NK-92 treated with Interleukin-12 subunit alpha and Interleukin-12 subunit beta, amount 100 ng/mL, for 24 hours (cell line): ENCODE measurements at places on chromosomes 4 and X.

DNA sequence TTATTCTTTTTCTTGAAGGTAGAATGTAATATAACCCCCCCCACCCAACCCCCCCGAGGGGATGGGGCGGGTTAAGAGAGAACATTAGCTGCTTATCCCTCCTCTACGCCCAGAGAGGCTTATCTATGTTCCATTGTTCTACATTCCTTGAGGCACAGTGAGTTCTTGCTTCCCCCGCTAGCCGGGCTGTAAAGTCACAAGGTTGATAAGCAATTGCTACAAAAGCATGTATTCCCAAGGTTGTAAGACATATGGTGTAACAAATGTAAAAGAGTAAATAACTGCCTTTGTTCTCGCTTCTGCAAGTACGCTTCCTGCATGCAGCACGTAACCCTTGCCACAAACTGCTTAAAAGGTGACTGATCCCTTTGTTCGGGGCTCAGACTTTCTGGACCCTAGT is 8.2 kb downstream of the DCAF8L2 start:
- DNase-seq = no peak

DNA sequence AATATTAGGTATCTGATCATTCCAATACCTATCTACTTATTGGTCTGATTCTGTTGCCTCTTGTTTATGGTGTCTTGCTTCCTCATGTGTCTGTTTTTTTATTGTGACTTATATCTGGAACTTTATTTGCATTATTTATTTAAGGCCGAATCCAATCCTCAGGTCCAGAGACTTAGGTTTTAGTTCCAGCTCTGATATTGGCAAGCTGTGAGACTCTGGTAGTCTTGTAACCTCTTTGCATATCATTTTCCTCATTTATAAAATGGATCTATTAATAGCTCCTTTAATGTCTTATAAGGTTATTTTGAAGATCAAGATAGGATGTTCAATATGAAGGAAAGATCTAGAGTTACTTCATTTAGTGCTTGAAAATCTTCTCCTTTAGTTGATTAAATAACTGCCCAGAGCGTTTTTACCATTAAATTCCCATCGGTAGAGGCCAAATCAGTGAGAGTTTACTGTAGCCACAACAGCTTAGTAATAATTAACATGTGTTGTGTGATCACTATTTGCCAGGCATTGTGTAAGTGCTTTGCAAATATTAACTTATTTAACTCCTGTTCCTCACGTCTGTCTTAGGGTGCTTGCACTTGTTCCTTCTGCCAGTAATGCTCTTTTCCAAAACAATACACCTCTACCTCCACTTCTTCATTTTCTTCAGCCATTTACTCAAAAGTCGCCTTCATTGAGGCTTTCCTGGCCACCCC is 82.2 kb downstream of the CC2D2A start:
- DNase-seq = no peak

GRCh38 chr4:110157580-110157979 is 40.8 kb downstream of the ELOVL6 start:
- no peak for DNase-seq

DNA sequence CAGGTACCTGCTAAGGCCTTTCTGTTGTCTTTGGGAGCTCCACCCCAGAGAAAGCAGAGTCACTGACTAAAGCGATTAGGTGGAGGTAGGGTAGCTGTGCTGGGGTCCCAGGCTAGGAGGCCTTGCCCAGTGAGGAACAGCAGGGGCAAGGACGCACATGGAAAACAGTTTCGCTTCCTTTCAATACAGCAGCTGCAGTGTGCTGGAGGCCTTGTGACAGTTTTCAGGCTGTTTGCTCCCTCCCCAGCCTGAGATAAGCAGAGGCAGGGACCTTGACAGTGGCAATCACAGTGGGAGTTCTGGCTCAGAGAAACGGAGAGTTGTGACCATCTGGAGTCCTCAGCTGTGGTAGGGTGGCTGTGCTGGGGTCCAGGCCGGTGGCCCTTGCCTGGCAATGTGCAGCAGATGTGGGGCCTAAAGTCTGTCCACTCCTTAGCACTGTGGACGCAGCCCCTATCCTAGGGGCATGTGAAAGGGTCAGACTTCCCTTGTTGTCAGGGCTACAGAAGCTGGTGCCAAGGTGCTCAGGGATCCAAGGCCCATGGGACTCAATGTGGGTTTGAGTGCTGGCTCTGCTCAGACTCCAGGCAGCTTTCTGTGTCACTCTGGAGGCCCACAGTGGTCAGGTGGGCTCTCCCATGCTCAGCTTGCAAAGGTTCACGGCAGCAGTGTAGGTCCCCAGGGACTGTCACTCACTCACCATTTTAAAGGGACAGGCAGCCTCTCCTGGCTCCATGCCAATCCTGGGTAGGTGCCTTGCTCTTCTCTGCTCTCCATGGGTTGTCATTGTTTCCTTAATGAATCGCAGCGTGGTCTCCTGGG is 534.9 kb upstream of the FMR1 start:
- DNase-seq = no peak

DNA sequence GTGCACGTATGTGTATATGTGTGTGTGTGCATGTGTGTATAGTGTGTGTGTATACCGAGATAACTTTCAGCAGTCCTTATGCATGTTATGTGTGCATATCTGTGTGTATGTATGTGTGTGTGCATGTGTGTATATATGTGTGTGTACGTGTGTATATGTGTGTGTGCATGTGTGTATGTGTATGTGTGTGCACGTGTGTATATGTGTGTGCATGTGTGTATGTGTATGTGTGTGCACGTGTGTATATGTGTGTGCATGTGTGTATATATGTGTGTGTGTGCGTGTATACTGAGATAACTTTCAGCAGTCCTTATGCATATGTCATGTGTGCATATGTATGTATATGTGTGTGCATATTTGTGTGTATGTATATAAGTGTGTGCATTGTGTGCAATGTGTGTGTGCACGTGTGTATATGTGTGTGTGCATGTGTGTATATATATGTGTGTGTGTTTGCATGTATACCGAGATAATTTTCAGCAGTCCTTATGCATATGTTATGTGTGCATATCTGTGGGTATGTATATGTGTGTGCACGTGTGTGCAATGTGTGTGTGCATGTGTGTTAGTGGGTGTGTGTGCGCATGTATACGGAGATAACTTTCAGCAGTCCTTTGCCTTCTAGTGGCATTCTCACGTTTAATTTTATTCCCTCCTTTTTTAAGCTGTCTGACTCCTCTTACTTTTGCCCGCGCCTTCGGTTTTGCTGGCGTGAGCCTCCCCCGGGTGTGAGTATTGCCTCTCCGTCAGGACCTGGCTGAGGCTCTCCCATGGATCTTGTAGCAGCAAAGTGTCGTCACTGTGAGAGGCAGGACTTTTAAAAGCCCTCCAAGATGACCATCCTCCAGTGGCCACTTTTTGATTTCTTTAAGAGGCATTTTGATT is 99.6 kb upstream of the SHOX start:
- DNase-seq = no peak

- DNase-seq = no peak
These were observed 72.3 kb downstream of the NR3C2 start for GRCh38 chr4:148369919-148370318.

DNA sequence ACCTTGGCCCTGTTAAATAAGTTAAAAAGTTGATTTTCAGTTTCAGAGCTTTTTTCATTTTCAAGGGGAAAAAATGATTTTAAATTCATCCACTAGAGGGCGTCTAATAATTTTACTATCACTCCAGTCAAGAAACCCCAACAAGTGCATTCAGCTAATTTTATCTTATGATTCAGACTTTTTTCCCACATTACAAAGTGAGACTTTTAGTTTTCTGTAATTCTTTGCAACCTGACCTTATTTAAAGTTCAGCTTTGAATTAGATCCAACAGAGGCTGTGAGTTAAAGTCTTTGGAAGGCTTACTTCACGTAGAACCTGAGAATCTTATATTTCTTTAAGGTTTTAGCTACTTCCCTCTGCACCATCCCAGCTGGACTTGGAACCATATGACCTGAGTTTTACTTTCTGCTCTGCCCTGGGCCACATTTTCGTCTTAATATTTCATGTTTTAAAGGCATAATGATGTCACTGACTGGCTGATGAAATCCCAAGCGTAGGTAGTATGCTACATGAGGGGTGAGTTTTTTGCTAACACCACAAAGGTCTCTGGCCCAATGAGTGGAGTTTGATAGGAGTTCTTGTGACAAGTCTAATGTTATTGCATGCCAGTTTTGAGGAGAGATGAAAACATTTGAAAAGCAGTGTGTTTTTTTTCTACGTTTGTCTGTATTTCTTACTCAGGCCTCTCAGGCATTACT is 7.2 kb downstream of the GNRHR start:
- DNase-seq = no peak

DNA sequence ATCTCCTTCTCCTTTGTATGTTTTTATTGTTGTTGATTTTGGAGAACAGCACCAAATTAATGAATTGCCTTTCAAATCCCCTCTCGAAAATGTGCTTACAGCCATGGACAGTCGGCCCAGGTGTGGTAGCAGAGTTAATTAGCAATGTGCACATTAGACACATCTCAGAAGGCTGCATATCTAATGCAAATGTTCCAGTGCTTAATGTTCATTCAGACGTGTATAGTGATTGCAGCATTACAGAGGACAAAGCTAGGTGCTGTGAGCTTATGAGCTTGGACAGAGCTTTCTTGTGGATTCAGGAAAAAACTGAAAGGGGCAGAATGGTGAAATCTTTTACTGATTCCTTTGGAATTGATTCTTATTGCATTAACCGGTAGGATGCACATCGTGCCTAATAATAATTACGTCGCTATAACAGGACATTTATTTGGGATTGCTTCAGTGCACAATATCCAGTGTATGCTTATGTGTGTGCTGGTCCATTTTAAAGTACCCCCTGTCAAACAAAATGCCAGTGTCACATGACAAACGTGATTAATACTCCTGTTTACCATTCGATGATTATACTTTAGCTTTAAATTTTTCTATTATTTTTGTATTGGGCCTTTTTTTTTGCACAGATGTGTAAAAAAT is 552.9 kb upstream of the EPHA5 start:
- no peak for DNase-seq

GRCh38 chr4:80921441-80921840 is 109.1 kb upstream of the BMP3 start:
- no peak for DNase-seq

GRCh38 chr4:48813964-48814363 is 16.9 kb upstream of the OCIAD1 start:
- no peak for DNase-seq

DNA sequence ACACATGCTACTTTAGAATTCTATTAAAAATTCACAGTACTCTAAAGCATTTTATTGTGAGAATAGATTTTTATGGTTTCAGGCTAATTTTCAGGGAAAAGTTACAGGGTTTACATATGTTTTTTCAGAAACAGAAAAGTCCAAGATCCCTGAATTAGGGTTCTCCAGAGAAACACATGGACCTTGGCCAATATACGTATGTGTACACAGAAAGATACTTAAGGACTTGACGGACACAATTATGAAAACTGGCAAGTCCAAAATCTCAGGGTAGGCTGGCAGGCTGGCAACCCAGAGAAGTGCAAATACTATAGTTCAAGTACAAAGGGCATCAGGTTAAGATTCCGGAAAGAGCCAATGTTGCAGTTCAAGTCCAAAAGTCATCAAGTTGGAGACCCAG is 1897.8 kb upstream of the PCDH10 start:
- DNase-seq = no peak

GRCh38 chrX:340641-341423 is 22.2 kb upstream of the GTPBP6 start:
- no peak for DNase-seq

- DNase-seq = no peak
These were observed 12.4 kb downstream of the EPGN start for GRCh38 chr4:74320559-74321118.

GRCh38 chrX:40343319-40343718 is 237.5 kb upstream of the ATP6AP2 start:
- DNase-seq = no peak

- DNase-seq = no peak
These were observed 22.2 kb downstream of the ARHGAP10 start for GRCh38 chr4:147754037-147754445.

GRCh38 chrX:53678667-53679066 is 7.9 kb downstream of the HUWE1 start:
- DNase-seq = no peak

- no peak for DNase-seq
These were observed 11.7 kb downstream of the MORF4L2 start for GRCh38 chrX:103674531-103675454.

DNA sequence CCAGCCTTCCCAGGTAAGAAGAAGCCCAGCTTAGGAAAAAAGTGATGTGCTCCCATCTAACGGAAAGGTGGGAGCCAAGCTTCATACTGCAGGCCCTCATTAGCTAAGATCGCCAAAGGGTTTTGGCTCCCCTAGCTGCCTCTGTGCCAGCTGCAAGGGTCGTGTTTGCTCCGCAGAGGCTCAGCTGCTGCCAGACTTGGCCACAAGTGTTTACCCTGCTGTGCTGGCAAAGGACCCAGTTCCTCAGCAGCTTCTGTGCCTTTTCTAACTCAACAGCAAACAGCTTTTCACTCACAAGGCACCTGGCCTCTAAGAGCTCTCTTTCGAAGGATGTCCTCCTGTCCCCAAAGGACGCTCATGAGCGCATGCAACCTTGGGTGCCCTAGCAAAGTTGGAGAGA is 12.2 kb upstream of the VMA21 start:
- no peak for DNase-seq

- DNase-seq = no peak
These were observed 241.4 kb downstream of the FRMPD4 start for GRCh38 chrX:12379671-12380070.

GRCh38 chr4:125681240-125681639 is 366.5 kb downstream of the FAT4 start:
- DNase-seq = no peak

DNA sequence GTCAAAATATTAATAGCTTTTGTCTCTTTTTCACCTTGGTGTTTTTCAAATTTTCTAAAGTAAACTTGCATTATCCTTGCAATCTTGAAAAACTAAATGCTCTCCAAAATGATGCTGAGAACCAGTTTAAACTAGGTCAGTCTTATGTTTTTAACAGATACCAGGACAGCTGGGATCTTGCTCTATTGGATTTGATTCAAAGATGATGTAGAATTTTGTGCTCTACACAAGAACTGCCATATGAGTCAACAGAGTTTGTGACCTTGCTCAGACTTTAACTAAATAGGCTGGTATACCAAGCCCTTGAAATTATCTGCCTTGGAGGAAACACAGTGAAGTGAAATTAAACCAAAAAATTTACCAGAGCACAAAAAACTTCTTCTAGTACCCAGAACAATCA is 991.1 kb downstream of the STPG2 start:
- DNase-seq = no peak

DNA sequence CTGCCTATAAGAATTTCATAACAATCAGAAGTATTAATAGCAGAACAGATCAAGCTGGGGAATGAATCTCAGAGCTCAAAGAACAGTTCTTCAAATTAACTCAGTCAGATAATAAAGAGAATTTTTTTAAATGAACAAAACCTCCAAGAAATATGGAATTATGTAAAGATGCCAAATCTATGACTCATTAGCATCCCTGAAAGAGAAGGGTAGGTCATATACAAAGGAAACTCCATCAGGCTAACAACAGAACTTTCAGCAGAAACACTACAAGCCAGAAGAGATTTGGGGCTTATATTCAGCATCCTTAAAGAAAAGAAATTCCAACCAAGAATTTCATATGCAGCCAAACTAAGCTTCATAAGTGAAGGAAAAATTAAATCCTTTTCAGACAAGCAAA is 28.6 kb downstream of the CBR4 start:
- DNase-seq = no peak

- DNase-seq = no peak
These were observed 1364.4 kb downstream of the STIM2 start for GRCh38 chr4:28225050-28225449.

- DNase-seq = no peak
These were observed at the start of gene TRPC3 for GRCh38 chr4:121951521-121952110. TSS of gene TRPC3 (minus strand) at chr4:121952060. CDS start at chr4:121951680, 380 bp downstream.

- no peak for DNase-seq
These were observed 31.5 kb upstream of the GLRA3 start for GRCh38 chr4:174860588-174860987.

- no peak for DNase-seq
These were observed 368.1 kb upstream of the MAD2L1 start for GRCh38 chr4:120434756-120435155.
